Fibroblast of villous mesenchyme (primary cell): ENCODE measurements at places on chromosomes 7 and 10.

- no peak for DNase-seq
These were observed 22.2 kb downstream of the CDHR3 start for GRCh38 chr7:105985229-105985628.

DNA sequence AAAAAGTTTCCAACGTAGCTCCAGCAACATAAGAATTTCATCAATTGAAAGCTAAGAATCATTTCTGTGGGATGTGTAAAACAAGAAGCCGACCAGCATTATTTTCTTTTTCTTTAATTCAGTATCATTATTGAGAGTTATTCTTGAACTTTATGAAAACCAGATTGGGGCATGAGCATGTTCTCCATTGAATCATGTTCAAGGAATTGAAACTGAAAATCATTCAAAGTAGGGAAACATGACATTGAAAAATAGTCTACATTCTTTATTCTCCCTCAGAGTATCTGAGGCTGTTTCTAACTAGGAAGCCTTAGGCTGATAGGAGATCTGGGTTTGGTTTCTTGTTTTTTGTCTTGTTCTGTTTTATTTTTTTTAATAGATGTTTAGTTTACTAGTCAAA is 253.7 kb downstream of the DYNC1I1 start:
- no peak for DNase-seq

- peak; percentile 49 for DNase-seq
These were observed 27.5 kb upstream of the PDK4 start for GRCh38 chr7:95623788-95624187.

GRCh38 chr7:4734587-4735345 is 40.7 kb upstream of the AP5Z1 start:
- DNase-seq, result no peak

DNA sequence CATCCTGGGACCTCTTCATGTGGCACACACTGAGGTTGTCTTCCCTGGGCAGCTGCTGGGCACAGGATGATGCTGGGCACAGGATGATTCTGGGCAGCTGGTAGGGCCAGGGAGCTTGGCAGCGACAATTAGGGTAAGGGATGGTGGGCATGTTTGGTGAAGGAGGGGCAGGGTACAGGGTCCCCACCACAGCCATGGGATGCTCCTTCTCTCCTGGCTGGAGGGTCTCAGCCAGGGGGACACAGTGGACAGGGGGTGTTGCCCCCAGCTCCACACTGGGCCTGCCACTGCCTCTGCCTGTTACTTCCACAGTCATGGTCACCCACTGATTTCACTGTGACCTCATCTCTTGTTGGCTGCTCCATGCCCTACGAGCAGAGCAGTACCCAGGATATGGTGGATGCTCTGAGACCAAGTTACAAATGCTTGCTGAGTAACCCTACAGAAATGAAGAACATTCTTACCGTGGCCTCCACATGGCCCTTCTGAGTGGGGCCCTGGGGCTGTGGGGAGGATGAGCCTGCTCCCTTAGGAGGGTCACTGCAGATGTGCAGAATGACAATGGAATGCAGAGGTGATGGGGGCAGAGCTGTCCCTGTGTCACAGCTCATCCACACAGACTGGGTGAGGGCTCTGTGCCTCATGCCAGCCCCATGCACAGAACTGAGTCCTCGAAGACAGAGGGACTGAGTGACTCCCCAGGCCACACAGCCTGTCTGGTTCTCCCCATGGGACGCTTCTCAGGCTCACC is 28.4 kb upstream of the RET start:
- no peak for DNase-seq

- DNase-seq, result no peak
These were observed 81.1 kb downstream of the RGS10 start for GRCh38 chr10:119461380-119461779.

DNA sequence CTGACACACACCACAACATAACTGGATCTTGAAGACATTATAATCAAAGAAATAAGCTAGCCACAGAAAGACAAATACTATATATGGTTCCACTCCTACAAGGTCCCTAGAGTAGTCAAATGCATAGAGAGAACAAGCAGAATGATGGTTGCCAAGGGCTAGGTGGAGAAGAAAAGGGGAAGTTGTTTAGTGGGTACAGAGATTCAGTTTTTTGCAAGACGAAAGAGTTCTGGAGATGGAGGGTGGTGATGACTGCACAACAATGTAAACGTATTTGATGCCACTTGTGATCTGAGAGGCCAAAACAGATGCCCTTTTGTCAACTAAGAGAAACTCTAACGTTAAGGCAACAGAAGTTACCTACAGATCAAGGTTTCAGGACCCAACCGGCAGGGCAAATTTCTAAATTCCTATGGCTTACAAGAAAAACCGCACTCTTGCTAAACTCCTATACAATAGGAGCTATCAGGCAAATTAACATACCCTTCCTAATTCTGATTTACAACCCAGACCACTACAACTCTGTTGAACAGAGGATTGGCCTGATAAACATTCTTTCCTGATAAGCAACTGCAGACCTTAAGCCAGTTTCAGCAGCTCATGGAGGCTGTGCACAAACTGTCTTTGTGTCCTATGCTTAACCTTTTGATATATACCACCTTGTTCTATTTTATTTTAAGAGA is 69.0 kb downstream of the FAM107B start:
- no peak for DNase-seq

DNA sequence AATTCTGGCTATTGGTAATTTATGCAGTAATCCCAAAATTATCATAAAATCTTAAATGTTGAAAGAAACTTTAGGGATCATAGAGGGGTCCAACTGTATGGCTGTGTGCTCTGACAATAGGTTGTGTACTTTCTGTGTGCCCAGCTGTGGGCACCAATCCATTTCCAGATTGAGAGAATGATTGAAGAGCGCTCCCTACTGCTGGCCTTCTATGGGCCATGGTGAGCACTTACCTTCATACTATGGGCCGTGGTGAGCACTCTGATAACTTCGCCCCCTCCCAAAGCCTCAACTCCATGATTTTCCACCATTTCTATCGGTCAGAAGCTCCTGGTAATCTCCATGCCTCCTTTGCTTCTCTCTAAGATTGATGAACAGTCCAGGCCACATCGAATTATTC is 118.6 kb downstream of the STRA8 start:
- no peak for DNase-seq

- no peak for DNase-seq
These were observed 149.5 kb upstream of the NPY start for GRCh38 chr7:24134535-24134934.

GRCh38 chr10:12844811-12845483 is 156.6 kb downstream of the CCDC3 start:
- peak; percentile 88 for DNase-seq

DNA sequence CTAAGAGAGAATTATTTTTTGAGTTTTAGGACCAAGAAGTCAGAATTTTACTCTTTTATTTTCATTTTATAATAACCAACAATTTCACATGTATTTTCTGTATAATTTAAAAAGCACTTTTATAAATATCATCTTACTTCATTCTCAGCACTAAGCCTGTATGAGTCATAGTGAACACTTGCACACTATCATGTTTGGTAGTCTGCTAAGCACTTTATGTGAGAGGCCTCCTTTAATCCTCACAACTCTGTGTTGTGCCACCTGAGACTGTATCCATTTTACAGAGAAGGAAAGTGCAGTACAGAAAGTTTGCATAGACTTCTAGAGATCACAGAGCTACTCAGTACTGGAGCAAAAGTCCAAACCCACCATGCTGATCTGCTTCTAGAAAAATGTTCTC is 939.6 kb downstream of the NRG3 start:
- DNase-seq, result no peak

DNA sequence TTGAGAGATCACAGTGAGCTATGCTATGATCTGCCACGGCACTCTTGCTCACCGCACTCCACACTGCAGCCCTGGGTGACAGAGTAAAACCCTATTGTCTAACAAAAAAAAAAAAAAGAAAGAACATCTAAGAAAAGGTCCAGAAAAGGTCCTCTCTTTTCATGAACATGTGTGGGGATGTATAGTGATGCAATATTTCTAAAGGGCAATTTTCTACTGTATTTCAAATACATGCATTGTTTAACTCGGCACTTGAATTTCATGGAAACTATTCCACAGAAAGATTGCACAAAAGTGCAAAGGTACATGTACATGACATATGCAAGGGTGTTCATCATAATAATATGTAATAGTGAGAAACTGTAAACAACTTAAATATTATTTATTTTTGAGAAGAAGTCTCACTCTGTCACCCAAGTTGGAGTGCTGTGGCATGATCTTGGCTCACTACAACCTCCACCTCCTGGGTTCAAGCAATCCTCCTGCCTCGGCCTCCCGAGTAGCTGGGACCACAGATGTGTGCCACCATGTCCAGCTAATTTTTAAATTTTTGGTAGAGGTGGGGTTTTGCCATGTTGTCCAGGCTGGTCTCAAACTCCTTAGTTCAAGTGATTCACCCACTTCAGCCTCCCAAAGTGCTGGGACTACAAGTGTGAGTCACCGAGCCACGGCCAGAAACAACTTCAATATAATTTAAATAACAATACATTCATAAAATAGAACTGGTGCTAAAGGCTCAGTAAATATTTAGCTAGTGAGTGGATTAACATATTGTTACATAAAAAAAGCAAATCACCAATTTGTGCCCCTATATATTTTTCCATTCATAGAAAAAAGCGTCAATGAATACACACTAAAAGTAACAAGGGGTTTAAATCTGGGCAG is 1.3 kb upstream of the PPRC1 start:
- DNase-seq, result no peak

- peak; percentile 77 for DNase-seq
These were observed 29.4 kb downstream of the CDK14 start for GRCh38 chr7:90625562-90625961.

DNA sequence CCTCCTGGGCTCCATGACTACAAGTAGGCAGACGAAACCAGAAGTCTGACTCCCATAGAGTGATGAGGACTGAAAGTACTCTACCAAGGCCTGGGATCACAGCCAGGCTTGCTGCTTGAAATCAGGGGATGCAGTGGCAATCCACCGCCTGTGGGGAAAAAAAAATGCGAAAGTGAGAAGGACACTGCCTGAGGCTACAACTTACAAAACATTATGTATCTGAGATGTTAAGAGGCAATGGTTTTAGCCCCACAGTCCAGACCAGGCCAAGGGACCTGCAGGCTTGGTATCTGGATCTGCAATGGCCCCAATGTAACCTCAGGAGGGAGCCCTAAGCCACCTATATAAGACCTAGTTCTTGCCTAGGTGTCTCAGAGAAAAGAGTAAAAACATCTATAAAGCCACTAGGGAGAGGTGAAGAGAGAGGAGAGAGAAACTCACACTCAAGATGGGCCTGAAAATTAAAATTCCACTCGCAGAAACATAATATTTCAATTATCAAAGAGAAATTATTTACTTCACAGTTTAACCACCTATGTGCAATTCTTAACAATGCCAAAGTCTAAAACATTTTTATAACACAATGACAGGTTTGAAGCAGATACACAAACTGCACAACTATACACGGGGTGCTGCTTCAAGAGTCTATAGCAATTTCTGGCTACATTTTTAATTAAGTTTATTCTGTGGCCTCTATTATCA is 13.9 kb downstream of the DNAJC1 start:
- DNase-seq, result peak; percentile 55

- peak; percentile 87 for DNase-seq
These were observed 18.7 kb downstream of the TACR2 start for GRCh38 chr10:69397972-69398371.

GRCh38 chr10:119919271-119919670 is 26.7 kb downstream of the SEC23IP start:
- peak; percentile 29 for DNase-seq

DNA sequence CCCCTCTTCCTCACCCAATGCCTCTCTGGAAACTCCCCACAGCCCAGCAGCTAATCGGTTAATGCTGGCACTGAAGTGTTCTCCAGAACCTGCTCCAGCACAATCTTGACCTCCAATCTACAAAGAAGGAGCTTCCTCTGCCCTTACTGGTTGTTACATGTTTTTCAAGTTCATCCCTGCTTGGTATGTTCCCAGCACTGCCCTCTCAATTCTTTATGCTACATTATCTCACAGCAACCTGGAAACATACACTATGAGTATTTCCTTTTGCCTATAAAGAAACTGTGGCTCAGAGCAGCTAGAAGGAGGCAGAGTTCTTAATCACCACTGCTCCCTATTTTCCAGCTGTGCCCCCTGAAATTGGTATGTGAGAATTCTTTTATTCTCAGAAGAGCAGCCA is 84.1 kb upstream of the KMT2E start:
- DNase-seq, result no peak

DNA sequence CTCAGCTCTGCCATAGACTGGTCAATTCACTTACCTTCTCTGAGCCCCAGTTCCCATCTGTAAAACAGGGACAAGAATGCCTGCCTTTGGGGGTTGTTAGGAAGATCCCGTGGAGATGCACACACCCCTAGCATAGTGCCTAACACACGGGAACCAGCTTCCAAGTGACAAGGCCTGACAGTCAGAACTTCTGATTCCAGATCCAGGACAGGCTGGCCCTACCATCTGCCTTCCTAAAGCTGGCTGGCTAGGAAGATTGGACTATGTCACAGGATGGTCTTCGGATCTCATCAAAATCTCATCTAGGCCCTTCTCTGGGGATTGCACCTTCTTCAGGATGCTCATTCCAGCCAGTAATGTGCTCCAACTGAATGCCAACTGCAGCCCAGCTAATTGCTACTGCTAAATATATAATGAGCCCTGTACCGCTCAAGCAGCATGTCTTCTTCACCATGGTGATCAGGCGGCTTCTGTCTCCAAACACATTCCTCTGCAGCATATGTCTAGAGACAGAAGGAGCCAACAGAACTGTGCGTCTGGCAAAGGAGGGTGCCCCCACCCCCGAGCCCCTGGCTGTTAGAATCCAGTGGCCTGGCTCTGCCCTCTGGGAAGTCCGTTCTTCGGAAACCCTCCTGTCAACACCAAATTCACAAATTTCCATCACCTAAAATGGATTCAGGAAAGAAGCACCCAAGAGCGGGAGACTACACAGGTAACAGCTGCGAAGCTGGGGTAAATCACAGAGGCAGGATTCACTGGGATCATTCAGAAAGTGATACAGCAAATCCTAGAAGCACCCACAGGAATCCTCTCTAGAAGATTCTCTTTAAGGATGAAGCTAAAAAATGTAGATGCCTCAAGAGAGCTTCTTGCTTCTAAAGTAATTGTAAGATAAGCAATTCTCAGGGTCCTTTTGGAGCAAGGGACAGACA is 142.1 kb upstream of the EEPD1 start:
- no peak for DNase-seq

DNA sequence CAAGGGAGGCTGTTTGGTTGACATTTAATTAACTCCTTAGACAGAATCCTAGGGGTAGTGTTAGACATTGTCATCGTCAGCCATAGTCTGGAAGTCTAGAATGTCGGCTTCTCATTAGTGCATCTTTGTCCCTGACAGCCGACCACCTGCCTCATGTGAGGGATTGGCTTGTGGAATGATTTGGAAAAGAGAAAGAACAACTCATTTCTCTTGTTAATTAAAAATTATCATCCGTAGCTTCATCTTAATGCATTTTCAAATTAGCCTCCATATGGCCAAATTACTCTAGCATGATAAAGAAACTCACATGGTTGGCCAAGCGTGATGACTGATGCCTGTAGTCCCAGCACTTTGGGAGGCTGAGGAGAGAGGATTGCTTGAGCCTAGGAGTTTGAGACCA is 97.7 kb upstream of the PARD3 start:
- no peak for DNase-seq
